ENCODE measurements at places on chromosomes 7 and 10.

DNA sequence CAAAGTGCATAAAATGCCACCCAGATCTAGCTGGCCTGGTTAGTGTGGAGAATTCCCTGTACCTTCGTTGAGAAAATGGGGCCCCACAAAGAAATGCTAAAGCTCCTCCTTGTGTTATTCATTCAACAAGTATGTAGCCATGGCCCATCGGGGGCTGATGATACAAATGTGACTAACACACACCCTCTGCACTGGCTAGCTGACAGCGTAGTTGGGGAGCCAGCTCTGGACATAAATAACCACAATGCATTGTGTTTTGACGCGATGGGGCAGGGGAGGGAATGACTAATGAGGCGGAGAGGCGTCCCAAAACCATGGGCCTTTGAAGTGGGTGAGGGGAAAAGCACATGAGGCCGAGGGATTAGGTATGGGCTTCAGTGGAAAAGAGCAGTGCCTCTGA is 28.2 kb upstream of the ASL start:
- no peak for DNase-seq

DNA sequence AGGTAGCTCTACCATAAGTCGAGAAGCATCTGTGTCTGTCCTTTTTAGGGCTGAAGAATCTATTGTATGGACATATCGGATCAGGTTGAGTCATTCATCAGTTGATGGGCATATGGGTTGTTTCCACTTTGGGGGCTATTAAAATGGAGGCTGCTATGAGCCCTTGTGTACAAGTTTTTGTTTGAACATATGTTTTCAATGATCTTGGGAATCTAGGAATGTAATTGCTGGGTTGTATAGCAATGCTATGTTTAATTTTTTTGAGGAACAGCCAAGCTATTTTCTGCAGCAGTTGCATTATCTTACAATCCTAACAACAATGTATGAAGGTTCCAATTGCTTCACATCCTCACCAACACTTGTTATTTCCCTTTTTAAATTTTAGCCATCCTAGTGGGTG is 46.4 kb upstream of the HABP2 start:
- no peak for DNase-seq

DNA sequence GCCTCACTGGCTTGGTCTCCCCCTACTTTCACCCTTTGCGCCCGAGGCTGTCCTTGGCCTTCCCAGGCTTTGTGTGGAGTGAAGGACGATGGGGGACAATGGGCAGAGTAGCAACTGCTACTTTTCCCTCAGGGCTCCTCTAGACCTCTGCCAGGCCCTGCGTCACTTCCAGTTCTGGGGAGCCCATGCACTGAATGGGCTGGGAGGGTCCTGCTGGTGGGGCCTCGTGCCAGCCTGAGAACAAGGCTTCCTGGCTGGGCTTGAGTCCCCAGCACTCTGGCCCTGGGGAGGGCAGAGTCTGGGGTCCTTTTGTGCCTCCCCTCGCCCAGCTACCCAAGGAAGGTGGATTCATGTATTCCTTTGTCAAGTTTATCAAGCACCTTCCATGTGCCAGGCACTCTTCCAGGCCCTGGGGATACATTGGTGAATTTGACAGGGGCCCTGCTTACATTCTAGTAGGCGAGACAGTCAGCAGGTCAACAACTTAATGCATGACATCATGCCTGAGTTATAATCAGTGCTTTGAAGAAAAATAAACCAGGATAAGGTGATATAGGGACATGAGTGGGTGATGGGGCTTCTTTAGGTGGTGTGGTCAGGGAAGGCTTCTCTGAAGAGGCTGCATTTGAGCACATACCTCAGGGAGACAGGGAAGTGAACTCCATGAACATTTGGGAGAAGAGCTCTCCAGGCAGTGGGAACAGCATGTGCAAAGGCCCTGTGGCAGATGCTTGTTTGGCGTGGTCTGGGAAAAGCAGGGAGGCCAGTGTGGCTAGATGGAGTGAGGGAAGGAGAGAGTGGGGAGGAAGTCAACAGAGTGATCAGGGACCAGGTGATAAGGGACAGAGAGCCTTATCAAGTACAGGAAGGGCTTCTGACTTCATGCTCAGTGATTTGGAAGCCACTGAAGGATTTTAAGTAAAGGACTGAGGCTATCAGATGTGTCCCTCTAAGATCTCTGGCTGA is 14.1 kb downstream of the ZMIZ1 start:
- no peak for DNase-seq

DNA sequence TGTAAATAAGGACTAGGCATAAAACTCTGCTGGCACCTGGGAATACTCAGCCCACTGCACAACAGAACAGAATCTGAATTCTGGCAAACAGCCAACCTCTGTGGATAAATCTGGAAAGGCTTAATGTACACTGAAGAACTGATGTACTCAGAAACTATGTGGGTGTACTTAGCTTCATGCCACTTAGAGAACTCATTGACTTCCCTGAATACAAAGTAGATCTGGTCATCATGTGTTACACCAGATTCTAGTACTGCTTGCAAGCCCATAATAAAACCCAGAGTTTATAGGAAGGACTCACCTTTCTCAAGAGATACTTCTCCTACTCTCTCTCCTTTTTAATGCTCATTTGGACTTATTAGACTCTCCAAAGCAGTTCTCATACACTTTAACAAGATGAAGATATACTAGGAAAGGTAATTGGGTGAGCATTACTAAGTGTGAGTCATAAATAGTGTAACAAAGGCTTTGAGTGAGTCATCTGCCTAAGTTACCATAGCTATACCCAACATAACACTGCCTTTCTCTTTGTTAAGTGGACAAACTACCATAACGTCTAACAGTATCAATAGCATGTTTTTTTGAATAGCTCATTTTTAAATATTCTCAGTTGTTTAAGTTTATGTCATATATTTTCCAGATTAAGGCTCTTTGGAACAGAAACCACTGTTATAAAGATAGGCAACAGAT is 309.1 kb downstream of the MDFIC start:
- no peak for DNase-seq
